ENCODE measurements at places on chromosomes 7 and 10. TPM values are rescaled to one million over a fixed set of nuclear protein-coding genes. Genes with fewer than 3 reads are reported as not detected.

DNA sequence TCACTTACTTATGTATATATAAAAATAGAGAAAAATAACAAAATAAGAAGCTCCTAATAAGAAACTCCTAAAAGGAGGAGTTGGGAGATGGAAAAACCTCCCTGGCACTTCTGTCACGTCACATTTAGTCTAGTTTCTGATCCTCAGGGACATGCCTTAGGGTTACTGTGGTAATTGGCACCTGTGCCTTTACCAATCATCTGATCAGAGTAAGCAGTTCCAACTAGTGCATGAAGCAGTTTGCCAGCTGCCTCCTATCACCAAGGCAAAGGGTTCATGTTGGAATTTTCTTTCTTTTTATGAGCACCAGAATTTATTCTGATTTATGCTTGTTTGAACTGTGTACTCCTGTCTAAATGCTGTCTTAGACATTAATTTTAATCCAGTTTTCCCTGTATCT, 49.9 kb downstream of the ARL4A start:
- no peak for DNase-seq

DNA sequence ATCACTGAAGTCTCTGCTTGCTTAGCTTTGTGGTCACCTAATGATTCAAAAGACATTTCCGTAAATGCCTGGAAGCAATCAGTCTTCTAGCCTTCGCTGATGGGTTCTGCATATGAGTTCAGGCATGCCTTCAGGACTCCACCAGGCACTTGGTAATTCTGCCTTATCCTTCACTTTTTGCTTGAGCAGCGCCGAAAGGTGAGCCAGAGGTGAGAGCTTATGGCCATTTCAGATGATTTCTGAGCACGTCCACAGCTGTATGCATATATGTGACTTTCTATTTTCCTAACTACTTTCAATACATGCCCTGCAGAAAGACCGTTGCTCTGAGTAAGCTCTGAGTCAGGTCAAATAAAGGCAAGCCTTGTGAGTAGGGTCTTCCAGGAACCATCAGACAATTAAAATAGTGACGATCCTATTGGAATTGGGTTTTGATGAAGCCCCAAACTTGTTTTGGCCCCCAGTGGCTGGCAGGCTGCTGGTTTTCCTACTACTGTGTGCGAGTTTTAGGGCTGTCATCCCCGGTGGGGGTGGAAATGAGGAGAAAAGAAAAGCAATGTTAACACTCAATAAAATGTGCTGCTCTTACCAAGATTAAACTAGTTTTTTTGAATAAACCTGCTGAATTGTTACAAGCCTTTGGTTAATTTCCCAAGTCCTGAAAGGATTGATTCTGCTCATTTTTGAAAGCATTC, 154.4 kb upstream of the AKR1E2 start:
- no peak for DNase-seq

The HYAL4 gene
- not detected for total RNA-seq

DNA sequence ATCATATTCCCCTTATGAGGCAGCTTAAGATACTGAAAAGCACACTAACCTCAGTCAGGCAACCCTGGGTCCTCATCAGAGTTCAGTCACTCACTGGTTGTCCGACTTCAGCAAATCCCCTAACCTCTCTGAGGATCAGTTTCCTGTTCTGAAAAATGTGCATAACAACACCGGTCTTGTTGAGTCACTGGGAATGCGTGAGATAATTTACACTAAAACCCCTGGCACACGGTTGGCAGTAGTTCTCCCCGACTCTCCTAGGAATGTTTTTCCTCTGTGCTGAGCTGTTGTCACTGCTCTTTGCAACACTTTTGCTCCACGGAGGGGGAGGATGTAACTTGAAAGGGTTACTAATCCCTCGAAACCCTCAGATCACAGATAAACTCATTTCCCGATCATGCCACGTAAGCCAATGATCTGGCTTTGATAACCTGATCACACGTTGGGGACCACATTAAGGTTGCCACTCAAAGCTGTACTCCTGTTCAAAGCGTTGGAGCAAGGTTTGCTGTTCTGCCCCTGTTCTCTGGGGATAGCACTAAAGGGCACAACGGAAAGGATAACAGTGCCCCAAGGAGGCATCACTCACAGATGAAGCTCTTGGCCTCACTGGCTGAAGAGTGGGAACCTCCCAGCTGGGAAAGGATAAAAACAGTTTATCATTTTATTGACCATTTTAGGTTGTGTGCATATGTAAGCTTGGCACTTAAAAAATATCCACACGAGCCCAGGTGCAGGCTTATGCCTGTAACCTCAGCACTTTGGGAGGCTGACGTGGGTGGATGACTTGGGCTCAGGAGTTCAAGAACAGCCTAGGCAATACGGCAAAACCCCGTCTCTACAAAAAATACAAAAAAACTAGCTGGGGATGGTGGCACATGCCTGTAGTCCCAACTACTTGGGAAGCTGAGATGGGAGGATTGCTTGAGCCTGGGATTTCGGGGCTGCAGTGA, 5.0 kb upstream of the RBM17 start:
- DNase-seq = no peak

The FAM171A1 gene
- 9.9 TPM for total RNA-seq

The FAM131B gene
- total RNA-seq = 0.68 TPM

The ALOX5 gene
- 36.1 TPM for total RNA-seq

Data from heart left ventricle (tissue), 16 donors.